ENCODE measurements at places on chromosomes 6 and 20.

DNA sequence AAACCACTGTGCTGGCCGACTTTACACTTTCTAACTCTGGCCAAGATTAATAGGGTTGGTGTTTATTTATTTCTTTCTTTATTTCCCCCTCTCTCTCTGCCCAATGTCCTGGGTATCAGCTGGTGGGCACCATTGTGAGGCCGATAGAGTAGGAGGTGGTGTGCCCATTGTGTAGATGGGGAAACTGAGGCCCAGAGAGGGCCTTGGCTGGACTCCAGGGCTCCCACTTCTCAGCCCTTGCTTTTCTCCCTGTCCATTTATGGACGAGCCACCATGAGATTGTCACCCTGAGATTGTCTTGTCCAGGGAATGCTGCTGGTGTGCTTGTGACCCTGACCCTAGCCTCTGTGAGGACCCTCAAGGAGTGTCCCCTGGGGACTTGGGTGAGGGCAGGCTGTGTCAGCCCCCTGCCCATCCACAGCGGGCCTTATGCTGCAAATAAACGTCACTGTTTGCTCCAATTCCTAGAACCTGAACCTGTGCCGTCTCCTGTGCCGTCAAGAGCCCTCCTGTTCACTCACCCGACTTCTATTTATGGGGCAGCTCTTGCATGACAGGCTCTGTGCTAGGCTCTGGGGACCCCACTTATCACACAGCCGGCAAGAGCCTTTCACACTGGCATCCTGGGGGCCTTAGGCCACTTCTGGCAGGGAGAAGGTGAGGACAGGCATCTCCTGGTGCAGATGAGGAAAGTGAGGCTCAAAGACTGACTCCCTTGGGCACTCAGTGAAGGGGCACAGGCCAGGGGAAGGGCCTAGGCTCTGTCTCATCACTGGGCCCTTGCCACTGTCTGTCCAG lies 24.8 kb downstream of the SUN5 start:
- no peak for DNase-seq

GRCh38 chr6:1698527-1698926 lies 88.8 kb downstream of the FOXC1 start:
- no peak for DNase-seq

GRCh38 chr20:21125072-21125848 lies 622 bp upstream of the KIZ start:
- peak; percentile 86 for DNase-seq

- no peak for DNase-seq
These were observed 19.5 kb downstream of the GCM2 start for GRCh38 chr6:10862361-10862760.

DNA sequence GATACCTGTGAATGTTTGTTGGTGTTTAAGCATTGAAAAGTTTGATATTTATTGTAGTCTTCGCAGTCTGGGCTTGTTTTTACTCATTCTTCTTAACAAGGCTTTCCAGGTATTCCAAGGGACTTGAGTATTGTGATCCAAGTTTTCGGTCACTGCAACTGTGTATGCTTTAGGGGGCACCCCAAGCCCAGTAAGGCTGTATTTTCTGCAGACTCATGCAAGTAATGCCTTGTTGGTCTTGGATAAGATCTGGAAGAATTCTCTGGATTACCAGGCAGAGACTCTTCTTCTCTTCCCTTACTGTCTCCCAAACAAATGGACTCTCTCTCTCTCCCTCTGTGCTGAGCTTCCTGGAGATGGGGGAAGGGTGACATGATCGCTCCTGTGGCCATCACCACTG lies 82.1 kb downstream of the RFPL4B start:
- no peak for DNase-seq

- DNase-seq = no peak
These were observed 373.3 kb downstream of the CDKAL1 start for GRCh38 chr6:20907486-20908071.

DNA sequence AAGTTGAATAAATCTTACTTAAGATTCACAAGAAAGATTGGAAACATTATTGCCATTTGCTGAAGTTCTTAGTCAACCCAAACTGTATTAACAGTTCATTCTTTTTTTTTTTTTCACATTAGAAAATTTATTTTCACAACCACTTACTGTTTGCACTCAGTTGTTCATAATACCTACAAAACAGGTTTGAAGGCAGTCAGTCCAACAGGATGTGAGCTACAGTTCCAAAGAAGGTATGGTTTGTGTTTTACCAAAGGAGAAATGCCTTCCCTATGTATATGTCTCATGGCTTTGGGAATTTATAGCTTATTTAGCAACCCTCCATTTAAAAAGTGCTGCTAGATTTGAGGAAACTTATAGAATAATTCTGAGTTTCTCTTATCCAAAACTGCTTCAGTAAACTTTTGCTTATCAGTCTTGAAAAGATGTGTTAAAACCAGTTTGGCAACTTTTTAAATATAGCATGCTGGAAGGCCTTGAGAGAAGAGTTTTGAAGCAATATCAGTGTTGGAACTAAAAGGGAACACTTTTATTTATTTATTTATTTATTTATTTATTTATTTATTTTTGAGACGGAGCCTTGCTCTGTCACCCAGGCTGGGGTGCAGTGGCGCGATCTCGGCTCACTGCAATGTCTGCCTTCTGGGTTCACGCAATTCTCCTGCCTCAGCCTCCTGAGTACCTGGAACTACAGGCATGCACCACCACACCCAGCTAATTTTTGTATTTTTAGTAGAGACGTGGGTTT lies 46.8 kb upstream of the RREB1 start:
- no peak for DNase-seq

DNA sequence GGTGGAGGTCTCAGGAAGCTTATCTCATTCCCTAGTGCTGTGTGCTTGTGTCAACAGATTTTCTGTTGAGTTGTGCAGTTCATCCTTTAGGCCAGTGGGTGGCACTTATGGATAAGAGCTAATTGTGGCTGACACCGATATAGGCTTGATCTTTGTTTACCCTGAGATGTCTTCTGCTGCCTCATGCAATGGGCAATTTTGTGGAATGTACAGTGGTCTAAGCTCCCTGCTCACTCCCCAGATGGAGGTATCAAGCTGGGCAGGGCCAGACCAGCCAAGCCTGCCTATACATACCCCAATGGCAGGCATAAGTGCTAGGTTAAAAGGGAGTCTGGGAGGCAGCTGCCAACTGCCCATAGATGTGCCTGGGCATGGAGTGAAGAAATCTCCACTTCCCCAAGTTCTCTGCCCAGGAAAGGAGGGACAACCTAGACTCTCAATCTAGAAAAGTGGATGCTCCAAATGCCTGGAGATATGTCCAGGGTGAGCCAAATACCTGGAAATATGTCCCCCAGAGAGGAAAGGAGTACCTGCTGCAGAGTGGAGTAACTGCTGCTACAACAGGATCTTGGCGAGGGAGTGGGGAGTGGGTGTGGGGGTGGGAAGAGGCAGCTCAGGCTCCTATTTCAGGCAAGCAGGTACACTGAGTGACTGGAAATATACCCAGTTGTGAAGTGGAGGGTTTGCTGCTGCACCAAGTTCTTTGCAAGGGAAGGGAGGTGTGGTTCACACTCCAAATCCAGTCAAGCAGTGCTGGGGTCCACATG lies 53.2 kb upstream of the ARG1 start:
- no peak for DNase-seq
